ENCODE measurements at places on chromosomes 2 and 18. TPM values are rescaled to one million over a fixed set of nuclear protein-coding genes. Genes with fewer than 3 reads are reported as not detected.

Gene CCDC138
- 3.5 TPM for total RNA-seq

Gene ASB1
- 12.7 TPM for total RNA-seq

Gene COL6A3
- 108 TPM for total RNA-seq

DNA sequence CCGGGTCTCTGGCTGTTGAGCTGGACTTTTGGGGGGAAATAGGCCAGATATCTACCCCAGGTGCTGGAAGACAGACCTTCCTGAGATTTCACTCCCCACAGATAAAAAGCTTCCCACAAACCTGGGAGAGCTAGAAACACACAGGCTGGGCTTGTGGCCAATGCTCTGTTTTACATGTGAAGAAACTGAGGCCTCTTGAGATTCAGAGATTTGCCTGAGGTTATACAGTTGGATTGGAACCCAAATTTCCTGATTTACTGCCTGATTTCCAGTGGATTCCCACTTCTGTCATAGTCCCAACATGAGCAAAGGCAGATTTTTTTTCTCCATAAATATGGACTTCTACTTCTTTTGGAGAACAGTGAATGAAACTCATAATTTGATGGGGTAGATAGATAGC is 360.2 kb downstream of the SETBP1 start:
- H3K4me3 ChIP-seq, result no peak overlapping the region
- no peaks in the 10 kb centered on the region for H3K27me3 ChIP-seq
- no peak overlapping the region for H3K27ac ChIP-seq
- no peak for DNase-seq
- H3K36me3 ChIP-seq, result no peaks in the 10 kb centered on the region
